ENCODE measurements at places on chromosomes 12 and 14.

GRCh38 chr14:69133206-69134125 is 19.5 kb downstream of the DCAF5 start:
- DNase-seq, result no peak

DNA sequence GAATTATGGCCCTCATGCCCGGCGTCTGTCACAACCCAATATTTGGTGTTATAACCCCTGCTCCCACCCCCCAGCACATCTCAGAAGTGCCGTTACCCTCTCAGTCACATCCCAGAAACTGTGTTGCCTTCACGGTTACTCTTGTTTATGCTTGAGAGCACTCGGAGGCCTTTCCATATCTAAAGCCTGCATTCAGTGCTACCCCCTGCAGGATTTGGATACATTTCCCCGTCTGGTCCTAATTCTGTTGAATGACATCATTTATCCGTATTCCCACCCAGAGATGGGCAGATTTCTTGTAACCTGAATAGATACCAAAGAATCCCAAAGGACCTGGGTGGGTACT is 19.1 kb upstream of the FOS start:
- DNase-seq, result no peak

- no peak for DNase-seq
Measured at GRCh38 chr12:59890896-59891579, 295.2 kb downstream of the SLC16A7 start.

DNA sequence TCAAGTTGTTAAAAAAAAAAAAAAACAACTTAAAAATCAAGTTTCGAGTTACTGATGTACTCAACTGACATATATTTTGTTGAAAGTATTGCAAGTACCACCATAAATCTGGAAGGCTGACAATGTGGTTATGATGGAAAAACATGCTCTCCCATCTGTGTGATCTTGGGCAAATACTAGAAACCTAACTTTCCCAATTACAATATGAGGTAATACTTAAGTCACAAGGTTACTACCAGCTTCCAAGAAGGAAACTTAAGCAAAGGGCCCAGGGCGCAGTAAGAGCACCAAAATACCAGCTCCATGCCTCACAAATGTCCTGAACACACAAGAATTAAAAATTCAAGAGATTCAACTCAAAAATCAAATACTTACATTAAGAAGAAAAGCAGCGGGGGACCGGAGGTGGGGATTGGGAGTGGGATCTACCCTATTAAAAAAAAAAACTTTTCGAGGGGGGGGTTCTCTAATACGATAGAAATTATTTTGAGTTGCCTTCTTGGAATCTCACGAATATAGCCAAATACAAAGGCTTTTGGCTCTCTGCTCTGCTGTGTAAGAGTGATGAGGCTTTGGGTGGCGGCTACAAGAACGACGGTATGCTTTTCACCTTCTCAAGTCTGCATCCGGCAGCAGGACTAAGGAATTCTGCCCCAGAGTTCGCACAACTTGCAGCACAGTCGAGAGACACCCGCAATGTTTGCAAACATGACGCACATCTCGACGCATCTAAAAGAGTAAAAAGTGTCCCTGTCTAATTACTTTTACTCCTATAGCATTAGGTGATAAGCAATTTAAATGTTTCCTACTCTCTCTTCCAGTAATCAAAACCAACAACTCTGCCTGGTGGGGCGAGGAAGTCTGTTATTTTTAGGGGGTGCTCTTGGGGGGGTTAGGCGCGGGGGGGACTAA is 1.1 kb downstream of the SAV1 start:
- DNase-seq, result peak; percentile 13

DNA sequence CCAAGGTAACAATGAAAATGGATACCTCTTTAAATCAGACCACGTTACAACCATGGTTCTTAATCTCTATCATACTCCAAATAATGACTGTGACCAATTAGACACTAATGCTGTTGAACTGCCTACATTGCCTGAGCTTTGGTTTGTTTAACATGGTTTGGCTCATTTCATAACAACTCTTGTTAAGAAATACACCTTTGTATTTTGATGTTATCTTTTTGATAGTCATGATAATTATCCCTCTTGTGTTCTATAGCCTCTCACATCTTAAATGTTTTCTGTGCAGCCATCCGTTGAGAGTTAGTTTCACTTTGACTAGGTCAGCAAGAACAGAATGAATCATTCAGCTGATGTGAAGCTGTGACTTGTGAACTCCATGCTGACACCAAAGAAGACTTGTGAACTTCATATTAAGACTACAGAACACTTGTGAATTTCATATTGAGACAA is 75.5 kb upstream of the RERGL start:
- DNase-seq, result no peak

- DNase-seq, result no peak
Measured at GRCh38 chr12:123069436-123070266, 81.2 kb downstream of the PITPNM2 start.

DNA sequence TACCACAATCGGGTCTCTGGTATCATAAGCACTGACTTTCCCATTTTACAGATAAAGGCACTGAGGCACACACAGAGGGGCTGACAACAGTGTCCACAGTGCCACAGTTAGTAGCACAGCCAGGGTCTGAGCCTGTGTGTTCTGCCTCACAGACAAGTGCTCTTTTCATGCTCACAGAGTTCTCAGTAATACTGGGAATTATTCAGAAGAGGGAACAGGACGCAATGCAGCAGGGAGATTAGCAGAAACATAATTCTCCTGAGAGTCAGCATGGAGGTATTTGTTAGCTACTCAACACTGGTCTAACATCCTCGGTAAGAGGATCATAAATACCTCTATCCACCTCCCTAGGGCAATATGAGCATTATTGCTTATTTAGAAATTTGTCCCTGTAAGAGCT is 219.3 kb upstream of the EEA1 start:
- no peak for DNase-seq

DNA sequence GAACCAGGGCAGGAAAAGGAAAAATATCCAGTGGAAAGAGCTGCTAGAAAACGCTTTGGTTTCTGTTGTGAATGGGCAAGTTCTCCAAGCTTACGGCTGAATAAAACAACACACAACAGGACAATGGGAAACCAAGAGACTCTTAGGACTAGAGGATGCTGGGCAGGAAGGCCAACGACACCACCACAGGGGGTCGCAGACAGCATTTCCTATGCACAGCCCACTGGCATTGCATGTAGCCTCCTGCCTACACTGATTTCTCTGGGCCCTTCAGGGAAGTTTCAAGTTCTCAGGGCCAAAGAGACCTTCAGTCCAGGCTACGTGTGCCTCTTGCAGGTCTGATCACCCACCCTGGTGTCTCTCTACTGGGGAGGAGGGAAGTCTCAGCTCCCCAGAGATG is 108.0 kb downstream of the RIMBP2 start:
- DNase-seq, result no peak

DNA sequence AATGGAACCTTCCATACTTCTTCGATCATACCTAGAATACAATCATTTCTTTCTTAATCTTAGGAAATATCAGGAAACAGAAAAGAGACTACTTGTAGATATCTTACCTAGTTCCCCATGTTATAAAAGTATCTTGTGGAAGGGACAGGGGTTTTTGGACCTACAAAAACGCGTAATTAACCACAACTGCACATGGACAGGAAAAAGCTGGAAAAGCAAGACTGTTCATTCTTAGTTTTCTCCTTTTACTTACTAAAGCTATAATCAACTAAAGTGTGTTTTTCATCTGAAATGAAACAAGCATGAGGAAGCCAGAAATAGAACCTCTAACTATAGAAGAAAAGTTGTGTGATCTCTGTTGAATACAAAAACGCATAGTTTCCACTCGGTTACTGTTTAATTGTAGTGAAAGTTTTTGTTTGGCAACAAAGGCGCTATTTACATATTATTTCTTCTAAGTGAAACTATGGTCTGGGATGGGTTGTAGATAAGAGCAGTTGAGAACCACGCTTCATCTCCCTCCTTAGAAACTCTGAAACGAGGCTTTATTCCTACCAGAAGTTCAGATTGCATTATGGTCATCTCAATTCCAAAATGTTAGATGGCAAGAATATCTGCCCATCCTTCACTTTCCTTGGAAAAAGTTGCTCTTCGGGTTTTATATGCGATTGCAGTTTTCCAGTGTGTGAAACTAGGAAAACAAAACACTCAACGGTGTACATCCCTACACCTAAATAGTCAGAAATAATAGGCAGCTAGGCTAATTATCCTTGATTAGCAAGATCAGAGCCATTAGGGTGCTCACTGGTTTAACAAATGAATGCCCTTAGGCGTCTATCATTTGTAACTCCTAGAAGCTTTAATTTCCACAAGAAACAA is 1.1 kb downstream of the BCAT1 start:
- DNase-seq, result no peak

DNA sequence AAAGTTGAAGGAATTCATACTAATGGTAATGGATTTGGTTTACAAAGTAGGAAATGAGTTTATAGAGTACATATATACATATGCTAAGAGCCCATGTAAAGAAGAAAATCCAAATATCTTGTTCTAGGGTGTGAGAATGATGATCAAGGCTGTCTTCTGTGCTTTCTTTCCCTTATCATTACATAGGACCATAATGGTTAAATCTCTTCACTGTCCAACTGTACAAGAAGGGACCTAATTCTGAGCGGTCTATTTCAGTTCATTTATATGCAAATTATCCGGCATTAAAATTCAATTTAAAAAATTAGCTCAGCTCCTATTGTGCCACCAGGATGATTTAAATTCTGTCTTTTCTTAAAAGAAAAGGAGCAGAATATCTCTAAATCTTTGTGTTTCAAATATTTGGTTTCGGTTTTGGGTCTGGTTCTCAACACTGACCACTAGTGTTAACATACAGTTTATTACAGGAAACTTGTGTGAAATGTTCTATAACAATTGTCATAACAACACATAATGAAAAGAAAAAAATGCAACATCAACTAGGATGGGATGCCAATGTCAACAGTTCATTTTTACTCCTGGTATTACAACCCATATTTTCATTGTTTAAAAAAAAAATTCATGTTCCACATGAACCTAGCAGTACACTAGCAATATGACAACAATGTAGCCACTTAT is 16.8 kb downstream of the OR4K1 start:
- no peak for DNase-seq

DNA sequence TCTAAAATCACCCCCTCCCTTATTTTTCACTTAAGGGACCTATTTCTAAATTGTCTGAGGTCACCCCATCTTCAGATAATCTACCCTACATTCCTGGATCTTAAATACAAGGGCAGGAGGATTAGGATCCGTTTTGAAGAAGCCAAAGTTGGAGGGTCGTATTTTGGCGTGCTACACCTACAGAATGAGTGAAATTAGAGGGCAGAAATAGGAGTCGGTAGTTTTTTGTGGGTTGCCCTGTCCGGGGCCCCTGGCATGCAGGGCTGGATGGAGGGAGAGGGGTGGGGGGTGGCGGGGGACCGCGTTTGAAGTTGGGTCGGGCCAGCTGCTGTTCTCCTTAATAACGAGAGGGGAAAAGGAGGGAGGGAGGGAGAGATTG is 300 bp upstream of the CCND2 start:
- DNase-seq, result no peak

DNA sequence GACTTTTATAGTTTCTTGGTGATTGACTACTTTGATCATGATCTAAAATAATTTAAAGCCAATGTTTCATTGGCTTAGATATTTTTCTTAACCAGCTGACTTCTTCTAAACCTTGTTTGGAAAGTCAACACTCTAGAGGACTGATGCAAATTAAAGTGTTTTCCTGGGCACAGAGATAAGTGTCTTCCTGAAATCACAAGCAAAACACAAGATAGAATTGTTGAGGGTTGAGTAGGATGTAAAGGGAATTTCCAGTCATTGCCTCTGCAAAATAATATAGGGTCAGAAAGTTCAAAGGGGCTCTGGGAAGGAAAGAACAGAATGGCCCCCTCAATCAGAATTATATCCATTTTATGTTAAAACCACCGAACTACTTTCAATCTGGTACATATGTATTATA is 156.3 kb upstream of the LRIG3 start:
- no peak for DNase-seq

GRCh38 chr14:22221508-22221907 is 367.5 kb downstream of the DAD1 start:
- DNase-seq, result no peak

DNA sequence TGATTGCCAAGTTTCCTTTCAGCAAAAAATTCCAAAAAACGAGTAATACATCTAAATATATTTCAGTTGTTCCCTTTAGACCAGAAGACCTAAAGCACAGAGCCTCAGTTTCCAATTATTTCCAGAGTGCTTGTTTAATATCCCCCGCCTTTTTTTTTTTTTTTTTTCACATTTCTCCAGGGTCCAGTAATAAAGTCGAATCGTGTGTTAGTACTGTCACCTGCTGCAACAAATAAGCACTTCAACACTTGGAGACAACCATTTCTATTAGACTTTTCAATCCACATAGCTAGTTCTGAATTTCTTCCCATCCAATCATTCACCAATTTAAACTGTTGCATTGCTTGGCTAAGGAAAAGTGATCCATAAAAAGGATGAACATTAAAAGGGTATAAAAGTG is 13.6 kb downstream of the PDE6H start:
- DNase-seq, result no peak

DNA sequence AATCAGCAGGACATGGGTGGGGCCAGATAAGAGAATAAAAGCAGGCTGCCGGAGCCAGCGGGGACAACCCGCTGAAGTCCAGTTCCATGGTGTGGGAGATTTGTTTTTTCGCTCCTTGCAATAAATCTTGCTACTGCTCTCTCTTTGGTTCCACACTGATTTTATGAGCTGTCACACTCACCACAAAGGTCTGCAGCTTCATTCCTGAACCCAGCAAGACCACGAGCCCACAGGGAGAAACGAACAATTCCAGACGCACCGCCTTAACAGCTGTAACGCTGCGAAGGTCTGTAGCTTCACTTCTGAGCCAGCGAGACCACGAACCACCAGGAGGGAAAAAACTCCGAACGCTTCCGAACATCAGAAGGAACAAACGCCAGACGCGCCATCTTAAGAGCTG is 2.8 kb upstream of the CNIH1 start:
- DNase-seq, result no peak

- no peak for DNase-seq
Measured at GRCh38 chr12:67427336-67427735, 158.2 kb downstream of the CAND1 start.

- no peak for DNase-seq
Measured at GRCh38 chr12:109134186-109134917, 18.0 kb downstream of the ACACB start.

GRCh38 chr12:96829354-96829753 is 77.7 kb upstream of the NEDD1 start:
- DNase-seq, result no peak

- no peak for DNase-seq
Measured at GRCh38 chr14:34711169-34711568, 3.2 kb downstream of the CFL2 start.

GRCh38 chr14:54148251-54148650 is 191.6 kb upstream of the BMP4 start:
- no peak for DNase-seq

DNA sequence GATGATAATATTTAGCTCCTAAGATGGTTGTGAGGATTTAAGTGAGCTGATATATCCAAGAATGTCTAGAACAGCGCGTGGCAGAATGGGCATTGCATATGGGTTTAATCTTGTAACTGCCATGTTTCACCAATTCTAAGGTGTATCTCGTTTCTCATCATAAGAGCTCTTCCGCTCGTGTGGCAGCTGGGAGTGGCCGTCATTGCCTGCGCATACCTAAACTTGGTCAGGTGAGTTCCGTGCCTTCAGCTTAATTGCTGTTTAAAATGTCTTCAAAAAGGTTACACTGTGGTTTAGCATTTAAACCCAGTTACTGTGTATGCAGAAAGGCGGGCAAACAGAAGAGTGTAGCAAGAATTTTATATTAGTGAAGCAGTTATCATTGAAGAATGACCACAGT is 4.5 kb upstream of the AQP2 start:
- no peak for DNase-seq
